ENCODE measurements at places on chromosomes 2 and 18.
A peak's percentile ranks its signal among the peaks of the same experiment; 100 is the strongest.

- DNase-seq = no peak
These were observed 53.8 kb downstream of the CYP27C1 start for GRCh38 chr2:127166231-127166860.

DNA sequence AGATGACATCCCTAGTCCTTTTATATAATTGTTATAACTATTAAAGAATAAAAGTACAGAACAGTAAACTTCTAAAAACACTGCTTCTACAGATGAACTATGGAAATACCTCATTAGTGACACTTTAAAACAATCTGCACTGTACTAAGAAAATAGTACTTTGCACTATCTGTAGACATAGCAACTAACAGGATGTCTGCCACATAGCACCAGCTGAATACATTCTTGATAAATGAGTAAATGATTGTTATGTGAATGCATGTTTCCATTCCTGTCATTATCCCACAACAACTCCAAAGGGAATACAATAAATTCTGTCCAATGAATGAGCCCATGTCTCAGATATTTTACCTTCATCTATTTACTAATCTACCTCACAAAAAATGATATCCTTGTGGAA, 115.3 kb upstream of the SLC35G4 start:
- no peak for DNase-seq

DNA sequence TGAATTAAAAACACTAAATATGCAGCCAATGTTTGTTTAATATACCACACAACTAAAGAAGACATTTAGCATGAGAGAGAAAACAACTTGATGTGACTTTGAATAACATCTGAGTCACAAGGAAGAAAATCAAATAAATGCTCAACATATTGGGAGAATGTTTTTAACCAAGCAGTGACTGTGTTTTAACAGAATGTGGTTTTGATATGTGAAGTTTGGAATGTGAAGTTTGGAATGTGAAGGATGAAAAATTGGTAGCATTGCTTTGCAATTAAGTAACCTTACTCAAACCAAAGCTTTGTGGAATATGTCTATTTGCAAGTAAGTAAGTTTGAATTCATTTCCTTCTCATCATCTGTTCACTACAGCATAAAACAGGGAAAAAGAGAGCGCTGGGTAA, 128.2 kb upstream of the DNAJC10 start:
- DNase-seq = no peak

- DNase-seq = no peak
These were observed 216.9 kb upstream of the SALL3 start for GRCh38 chr18:78762753-78763152.

DNA sequence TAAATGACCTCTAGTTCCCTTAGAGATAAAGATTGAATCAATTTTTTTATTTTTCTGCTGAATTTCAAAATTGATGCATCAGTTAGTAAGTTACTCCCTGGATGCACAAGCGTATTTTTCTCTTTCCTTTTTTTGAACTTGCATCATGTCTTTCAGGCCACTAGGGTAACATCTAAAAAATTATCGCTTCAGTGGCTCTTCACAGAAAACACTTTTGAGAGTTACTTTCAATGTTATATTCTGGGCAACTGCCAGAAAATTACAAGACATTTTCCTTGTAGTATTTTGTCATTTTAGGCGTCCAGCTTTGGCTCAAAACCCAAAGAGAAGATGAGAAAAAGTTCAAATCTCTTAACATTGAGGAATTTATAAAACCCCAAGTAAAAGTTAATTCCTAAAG, 59.8 kb downstream of the DSEL start:
- DNase-seq = no peak

- DNase-seq = no peak
These were observed 723 bp upstream of the SLC30A3 start for GRCh38 chr2:27263287-27264252.

GRCh38 chr18:59881728-59882656, 17.8 kb upstream of the PMAIP1 start:
- DNase-seq = peak; percentile 45

DNA sequence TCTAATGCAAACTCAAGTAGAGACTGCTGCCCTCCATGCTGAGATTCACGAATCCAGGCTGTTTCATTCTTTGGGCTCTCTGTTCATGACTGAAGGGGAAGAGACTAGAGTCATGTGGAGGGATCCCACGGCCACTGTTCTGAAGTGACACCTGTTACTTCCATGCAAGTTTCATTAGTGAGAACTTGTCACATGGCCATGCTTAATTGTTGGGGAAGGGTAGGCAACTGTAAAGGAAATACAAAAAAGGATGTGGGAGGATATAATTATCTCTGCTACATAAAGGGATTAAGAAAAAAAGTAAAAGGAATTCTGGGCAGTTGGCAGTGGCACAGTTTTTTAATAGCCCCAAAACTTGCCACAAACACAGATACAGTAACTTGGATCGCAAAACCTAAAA, 28.0 kb upstream of the PSME4 start:
- no peak for DNase-seq

DNA sequence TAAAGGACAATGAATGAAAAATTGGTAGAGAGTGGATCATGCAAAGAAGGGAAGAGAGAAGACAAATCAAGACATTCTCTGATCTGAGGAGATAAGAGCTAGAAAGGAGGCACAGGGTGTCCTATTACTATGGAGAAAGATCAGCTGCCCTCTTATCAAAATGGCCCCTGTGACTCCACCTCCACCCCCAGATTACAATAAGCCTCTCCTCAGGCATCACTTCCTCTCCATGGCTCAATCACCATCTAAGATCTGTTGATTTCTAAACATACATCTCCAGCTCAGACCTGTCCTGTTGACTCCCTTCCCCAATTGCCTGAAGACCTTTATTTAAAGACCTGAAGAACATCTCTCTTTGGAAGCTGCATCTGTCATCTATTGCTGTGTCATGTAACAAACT, 43.2 kb downstream of the SP100 start:
- DNase-seq = no peak

DNA sequence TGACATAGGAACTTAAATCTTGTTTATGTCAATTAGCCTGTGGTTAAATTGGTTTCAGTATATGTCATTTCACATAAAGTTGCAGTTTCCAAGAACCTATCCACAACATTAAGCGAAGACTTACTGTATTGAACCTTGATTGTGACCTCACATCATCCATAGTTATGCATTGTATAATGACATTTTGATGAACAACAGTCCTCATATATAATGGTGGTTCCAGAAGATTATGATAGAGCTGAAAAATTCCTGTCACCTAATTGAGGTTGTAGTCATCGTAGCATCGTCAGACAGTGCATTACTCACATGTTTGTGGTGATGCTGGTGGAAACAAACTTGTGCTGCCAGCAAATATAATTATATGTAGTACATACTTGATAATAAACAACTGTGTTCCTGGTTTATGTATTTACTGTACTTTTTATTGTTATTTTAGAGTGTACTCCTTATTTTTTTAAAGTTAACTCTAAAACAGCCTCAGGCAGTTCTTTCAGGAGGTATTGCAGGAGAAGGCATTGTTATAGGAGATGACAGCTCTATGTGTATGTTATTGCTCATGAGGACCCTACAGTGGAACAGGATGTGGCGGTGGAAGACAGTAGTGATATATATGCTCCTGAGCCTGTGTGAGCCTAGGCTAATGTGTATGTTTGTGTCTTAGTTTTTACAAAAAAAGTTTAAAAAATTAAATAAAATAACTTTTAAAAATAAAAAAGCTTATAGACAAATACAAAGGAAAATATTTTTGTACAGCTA, 56.6 kb downstream of the UBE2E3 start:
- peak; percentile 7 for DNase-seq

- no peak for DNase-seq
These were observed 464.5 kb upstream of the MYT1L start for GRCh38 chr2:2795438-2796091.

DNA sequence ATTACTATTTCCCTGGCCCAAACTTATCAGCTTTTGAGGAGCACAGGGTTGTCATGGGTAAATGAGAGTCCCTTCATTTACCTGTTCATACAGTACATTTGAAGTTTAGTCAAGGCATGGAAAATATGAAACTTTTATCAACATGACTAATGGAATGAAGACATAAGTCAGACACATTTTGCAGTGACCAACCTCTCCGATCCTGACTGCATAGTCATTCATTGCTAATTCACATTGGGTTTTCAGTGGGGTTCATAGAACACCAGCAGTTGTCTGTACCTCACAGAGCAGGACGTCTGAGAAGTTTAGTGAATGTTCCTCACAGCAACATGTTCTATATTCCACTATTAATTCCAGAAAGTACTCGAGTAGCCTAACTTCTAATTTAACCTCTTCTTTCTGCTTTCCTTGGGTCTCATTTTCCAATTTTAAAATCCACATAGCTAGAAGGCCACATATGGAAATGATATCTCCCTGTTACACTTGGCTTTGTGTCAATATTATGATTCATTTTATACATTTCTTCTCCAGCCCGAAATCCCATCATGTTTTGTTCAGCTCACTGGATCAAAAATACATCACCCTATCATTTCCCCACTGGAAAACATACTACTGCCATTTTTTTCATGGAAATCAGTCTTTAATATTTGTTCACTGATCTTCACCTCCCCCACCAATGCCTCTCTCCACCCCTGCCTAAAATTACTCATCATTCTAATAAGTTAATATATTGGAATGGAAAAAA, 65.9 kb downstream of the CDH20 start:
- DNase-seq = no peak

DNA sequence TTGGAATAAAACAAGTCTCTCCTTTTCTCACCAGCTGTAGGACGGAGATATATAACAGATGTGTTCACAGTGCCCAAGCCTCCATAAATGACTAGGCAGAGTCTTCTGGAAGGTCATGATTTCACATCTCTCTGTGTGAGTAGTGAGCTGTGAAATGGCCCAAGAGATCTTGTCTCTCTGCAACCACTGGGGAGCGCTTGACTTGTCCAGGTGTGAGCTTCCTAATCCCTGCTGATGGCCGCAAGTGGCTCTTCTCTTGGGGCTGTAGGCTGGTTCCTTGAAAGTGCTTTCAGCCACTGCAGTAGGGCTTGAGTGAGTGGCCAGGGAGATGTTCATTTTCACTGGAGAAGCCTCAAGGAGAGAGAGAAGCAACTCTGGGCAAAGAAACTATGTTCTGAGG, 38.1 kb upstream of the OTOS start:
- DNase-seq = no peak

DNA sequence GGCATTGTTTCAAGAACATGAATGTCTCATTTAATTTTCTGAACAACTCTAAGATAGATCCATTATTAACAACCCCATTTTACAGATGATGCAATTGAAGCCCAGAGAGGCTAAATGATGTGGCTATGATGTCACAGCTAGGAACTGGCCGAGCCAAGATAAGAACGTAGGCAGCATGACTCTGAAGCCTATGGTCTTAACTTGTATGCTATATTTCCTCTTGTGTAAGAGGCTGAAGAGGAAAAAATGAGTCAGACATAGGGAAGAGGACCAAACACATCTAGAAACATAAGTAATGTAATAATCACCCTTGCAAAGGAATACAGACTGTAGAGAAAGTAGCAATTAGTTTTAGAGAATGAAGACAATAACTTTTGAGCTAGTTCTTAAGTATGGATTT, 416.8 kb downstream of the FIGN start:
- no peak for DNase-seq

- DNase-seq = no peak
These were observed 16.6 kb upstream of the ZDBF2 start for GRCh38 chr2:206257861-206258260.

DNA sequence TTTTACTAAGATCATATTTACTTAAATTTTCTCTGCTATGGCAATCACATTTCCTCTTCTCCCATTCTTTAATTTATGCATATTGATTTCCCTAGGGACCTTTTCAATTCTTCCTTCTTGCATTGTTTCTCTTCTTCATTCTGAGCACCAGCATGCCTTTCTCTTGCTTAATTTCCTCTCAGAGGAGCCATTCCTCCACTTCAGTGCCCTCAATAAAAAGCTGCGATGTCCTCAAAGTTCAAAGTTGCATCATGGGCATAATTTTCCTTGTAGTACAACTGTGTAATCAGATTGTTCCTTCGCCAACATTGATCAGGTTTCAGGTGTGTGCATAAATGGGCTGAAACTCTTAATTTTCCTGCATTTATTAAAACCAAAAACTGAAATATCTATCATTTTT, 21.8 kb upstream of the CD226 start:
- no peak for DNase-seq

- DNase-seq = no peak
These were observed 48.3 kb upstream of the BZW1 start for GRCh38 chr2:200763422-200763821.

DNA sequence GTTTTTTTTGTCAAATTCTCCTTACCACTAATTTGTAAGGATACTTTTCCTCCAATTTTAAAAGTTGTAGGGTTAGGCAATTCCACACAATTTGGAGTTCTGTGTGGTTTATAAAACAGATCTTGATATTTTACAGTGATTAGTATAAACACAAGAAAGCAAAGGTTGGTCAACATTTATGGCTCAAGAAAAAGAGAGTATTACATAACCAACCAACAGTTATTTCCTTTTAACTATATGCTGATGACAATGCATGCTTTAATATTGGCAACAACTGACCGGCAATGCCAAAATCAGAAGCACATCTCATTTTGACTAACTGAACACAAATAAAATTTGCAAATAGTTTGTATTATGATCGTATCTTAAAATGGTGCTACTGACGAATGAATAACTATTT, 137.2 kb downstream of the CDH2 start:
- no peak for DNase-seq

GRCh38 chr18:5393779-5394178, 98.3 kb upstream of the ZBTB14 start:
- no peak for DNase-seq

GRCh38 chr18:74990563-74991081, 218.3 kb downstream of the PTGR3 start:
- no peak for DNase-seq

DNA sequence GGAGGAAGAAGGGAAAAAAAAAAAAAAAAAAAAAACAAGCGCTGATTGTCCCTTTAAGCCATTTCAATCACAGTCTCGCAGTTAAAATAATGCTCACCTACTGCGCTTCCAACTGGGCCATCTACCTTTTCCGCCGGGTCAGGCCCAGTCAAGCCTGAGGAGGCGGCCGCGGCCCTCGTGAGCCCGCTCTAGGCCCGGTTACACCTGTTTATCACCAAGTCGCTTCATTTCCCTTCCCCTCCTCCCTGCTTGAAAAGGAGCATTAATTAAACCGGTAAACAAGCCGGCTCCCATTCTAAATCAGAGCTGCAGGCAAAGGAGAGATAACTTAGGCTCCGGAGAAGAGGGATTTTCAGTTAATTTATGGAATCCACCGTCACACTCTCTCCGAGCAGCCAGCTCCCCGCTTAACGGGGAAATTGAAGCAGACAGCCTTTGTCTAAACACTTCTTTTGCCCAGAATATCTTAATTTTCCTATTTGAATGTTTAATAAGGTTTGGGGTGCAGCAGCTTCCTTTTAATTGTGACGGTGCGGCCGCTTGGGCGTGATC, 140.1 kb upstream of the SIX3 start:
- no peak for DNase-seq

DNA sequence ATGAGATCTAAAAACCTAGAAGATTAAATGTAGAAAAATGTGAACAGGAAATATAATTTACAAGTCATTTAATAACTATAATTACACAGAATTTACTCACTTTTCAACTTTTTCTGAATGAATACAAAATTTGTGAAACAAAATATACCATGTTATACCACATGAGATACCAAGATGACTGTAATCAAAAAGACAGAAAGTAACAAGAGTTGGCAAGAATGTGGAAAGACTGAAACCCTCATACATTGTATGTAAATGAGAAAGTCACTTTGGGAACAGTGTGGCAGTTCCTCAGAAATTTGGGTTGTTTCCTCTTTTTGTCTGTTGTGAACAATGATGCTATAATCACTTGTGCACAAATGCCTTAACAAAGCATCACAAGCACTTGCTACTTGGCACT, 145.4 kb upstream of the ZNF804A start:
- no peak for DNase-seq

- DNase-seq = no peak
These were observed 189.5 kb upstream of the CYRIA start for GRCh38 chr2:16855183-16855582.
